ENCODE measurements at places on chromosomes 2 and 18.

DNA sequence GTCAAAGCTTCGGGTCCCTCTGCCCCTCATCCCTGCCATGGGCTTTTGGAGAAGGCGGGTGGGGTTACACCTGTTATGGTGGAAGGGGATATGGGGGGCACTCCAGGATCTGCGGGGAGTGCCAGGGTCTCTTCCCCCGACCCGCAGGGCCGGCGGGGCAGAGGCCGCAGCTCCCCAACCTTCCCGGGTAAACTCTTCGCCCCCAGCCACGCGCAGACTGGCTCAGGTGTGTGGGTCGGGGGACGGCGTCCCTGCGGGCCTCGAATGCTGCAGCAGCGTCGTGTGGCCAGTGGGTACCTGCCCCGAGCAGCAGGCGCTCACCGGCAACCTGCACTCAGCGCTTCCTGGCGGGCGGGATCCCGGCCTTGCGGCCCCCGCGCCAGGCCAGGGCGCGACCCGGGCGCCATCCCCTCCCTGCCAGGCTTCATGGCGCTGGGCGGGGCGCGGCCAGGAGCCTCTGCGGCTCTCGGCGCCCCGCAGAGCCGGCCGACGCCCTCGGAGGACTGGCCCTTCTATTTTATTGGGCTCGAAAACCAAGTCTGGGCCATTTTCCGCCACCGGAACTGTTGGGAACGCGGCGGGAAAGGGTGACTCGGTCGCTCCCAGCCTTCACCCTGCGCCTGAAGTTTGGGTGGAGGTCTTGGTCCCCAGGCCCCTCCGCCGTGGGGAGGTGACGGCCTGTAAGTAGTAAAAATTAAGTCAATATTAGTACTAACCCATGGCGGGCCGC lies 4.5 kb downstream of the GBX2 start:
- DNase-seq: no peak

DNA sequence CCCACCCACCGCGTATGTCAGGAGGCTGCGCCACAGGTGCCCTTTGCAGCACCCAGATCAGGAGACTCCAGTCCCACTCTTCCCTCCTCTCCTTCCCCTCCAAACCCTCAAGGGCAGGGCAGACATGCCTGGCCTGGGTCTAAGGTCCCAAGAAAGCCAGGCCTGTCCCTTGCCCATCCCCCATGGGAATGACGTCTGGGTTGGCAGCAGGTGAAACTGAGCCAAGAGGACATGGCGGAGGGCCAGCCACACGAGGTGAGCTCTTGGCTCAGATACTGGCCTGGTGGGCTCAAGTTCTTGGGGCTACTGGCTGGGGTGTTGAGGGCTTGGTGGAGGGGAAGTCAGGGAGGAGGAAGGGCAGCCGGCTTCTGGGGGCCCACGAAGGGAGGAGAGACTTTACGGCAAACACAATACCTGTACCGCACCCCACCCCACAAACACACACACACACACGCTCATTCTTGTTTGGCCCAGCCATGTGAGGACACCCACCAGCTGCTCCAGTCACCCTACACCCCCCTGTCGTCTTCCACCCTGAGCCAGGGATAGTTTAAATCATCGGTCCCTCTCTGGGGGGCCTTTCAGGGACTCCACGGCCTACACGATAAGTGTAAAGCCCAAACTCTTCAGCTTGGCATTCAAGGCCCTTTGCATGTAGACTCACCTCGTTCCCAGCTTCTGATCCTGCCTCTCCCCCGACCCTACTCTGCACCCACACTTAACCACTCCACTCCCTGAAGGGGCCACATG lies 24.1 kb upstream of the TNS1 start:
- peak; percentile 53 for DNase-seq

DNA sequence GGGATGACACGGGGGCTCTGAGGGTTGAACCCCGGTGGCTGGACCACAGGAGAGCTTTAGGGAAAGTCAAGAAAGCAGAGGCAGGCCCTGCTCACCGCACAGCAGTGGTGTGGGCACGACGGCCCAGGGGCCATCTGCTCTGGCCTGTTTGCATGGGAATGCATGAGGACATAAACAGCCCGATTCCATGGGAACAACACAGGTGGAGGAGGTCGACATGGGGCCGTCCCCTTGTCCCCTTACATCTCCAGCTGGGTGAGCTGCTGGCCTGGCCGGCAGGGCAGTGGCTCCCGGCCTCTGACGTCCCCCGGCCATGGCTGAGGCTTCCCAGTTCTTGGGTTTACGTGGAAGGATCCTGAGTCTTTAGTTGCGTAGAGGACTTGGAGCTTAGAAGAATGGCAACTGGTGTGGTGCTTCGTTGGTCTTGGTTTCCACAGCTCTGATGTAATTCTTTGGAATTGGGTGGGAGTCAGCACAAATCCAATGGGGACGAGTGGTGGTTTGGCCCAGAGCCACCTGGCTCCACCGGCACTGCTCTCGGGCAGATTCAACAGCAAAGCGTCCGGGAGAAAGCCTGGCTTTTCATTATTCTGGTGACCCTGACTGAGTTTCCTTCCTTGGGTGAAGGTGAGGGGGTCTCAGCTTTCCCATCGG lies 98.3 kb upstream of the HDAC4 start:
- DNase-seq: no peak

GRCh38 chr2:102053096-102053495 lies 61.3 kb downstream of the IL1R2 start:
- no peak for DNase-seq

- DNase-seq: no peak
Measured at GRCh38 chr2:5035057-5035488, 657.1 kb upstream of the SOX11 start.

DNA sequence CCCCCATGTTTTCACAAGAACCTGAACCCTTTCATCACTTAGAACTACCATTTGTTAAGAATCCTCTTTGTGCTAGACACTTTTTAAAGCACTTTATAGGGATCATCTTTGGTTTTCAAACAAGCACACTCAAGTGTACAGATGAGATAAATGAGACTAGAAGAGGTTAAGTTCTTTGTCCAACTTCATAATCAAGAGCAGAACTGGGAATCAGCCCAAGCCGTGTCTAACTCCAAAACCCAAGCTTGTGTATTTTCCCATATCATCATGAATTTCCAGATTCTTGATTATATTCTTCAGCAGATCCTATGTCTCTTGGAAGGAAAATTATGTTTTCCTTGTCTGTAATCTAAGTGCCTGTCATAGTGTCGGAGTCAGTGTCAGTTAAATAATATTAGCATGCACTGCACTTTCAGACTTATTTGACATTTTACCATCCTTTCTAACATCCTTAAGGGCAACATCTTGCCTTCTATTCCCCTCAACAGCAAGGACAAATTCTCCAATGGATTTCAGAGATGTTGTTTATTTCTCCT lies 123.0 kb upstream of the SETBP1 start:
- DNase-seq: no peak

GRCh38 chr18:78503129-78503528 lies 476.5 kb upstream of the SALL3 start:
- DNase-seq: no peak

- DNase-seq: no peak
Measured at GRCh38 chr18:31667185-31667584, 17.2 kb downstream of the B4GALT6 start.

DNA sequence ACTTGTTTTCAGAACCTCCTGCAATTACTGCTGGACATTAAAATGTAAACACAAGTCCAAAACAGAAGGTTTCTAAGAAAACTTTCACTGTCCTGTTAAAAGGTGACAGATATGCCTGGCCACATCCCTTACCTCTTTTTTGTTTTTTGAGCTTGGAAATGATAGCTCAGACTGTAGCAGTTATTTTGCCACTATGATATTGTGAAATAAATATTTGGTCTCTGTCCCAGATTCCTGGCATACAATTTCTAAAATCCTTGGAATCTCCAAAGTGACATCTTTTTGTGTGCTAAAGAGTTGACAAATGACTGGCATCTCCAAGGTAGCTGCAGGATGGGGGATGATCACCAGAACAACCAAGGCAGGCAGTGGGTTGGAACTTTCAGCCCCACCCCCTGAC lies 16.8 kb downstream of the TPGS2 start:
- DNase-seq: no peak

GRCh38 chr2:67212203-67212602 lies 184.9 kb upstream of the ETAA1 start:
- no peak for DNase-seq

DNA sequence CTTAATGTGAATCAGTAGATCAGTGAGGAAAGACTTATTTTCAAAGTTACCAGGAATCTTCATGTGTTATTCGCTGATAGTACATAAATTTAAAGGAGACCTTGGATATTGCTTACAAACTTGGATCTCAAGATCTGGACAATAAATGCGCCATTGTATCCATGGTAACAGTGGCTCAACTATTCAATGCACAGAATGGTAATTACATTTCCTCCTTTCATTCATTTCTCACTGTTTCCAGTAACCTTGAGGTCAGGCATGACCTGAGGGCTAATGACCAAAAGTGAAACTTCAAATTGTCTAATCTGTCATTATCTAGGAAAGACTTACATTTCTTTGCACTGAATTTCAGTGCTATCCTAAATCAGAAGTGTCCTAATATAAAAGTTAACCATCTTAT lies 8.1 kb downstream of the LRP2 start:
- DNase-seq: no peak

DNA sequence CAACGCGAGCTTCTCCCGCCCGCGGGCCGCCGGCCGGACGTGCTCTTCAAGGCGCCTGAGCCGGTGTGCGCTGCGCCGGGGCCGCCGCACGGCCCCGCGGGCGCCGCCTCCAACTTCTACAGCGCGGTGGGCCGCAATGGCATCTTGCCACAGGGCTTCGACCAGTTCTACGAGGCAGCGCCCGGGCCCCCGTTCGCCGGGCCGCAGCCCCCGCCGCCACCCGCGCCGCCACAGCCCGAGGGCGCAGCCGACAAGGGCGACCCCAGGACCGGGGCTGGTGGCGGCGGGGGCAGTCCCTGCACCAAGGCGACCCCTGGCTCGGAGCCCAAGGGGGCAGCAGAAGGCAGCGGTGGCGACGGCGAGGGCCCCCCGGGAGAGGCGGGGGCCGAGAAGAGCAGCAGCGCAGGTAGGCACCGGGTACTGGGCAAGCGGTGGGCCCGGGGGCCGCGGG lies 676 bp downstream of the HOXD11 start:
- DNase-seq: no peak

DNA sequence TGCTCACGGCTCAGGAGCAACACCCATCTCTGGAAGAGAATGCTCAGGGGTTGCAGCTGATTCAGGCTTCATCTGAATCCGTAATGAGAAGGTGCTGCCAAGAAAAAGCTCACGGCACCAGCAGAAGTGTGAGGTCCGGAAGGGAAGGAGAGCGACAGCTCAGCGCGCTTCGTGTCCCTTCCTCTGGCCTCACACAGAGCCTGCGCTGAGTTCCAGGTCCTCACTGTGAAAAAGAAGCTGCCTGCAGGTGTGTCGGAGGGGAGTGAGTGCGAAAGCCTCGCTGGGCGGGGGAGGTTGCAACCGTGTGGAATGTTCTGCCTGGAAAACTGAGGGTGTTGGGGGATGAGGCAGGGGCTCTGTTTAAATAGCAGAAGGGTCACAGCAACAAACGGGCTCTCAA lies 76.2 kb upstream of the TWIST2 start:
- DNase-seq: no peak

DNA sequence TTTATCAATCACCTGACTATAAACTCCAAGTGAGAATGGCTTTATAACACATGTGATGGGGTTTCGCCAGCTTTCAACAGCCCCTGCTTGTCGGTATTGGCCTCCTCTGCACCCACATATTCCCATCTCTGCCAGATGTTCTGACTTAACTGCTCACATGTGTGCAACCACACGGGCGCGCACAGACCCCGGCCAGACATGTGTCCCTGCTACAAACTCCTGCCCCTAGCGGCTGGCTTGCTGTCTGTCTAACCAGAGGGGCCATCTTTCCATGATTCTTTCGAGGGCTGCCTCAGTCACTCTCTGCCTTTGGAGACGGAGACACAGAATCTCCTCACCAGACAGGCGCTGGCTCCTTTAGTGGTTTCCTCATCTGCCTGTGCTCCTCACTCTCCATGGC lies 15.3 kb downstream of the STON1 start:
- no peak for DNase-seq

DNA sequence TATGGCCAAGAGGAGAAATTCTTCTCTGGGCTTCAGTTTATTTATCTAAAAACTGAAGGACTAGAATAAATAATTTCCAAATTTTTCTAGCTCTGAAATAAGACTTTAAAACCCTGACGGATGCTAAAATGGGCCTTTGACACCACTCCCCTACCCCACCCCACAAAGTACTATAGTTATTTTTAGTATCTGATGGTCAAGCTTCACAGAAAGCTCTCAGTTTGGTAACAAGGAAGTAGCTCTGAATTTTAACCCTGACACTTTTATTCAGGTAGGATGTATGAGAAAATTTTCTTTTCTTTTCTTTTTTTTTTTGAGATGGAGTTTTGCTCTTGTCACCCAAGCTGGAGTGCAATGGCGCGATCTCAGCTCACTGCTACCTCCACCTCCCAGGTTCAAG lies 2.4 kb downstream of the RBKS start:
- DNase-seq: no peak

DNA sequence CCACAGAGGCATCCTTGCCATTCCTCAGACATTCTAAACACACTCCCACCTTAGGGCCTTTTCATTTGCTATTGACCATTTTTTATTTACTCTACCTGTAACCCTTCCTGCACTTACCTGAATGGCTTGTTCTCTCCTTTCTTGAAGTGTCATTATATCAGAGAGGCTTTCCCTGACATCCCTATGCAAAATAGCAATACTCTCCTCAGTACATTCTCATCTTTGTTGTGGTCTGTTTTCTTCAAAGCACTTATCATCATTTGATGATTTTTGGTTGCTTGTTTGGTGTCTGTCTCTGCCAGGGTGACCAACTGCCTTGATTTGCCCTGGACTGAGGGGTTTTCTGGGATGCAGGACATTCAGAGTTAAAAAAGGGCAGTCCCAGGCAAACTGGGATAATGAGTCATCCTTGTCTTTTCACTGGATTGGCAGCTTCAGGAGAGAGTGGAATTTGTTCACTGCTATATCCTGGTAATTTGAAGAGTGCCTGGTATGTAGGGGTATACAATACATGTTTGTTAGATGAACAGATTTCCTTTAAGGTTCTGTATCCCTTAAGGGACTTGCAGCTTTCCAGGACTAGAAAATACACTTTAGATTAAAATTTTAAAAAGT lies 102.4 kb downstream of the BABAM2 start:
- no peak for DNase-seq

GRCh38 chr2:72131371-72131891 lies 16.2 kb downstream of the CYP26B1 start:
- peak; percentile 36 for DNase-seq

DNA sequence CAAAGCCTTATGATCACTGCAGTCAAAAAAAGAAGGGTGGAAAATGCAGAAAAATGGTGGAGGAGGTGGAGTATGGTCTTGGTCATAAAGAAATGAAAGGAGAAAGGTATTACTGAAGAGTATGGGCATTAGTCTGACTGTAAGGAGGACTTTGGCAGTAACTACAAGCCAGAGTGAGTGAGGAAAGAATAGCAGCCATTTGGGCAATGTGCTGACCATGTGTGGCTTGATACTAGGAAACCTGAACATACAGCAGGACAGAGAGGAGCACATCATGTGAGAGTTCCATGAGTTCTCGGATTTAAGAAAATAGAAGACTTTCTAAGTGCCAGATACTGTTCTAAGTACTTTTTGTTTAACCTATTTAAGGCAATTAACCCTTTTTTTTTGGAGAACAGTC lies 8.5 kb downstream of the DTNA start:
- DNase-seq: no peak

All from activated effector memory CD4-positive, alpha-beta T cell treated with anti-CD3 and anti-CD28 coated beads, Interleukin-2, amount 50 U/mL, for 16 hours (primary cell).